NCI-H1694 treated with DMSO at 0.1 percent for 48 hours (cell line): ENCODE measurements at places on chromosomes 11 and 22.

- DNase-seq = no peak
Measured at GRCh38 chr11:50174975-50175374, 142.3 kb downstream of the OR4C45 start.

DNA sequence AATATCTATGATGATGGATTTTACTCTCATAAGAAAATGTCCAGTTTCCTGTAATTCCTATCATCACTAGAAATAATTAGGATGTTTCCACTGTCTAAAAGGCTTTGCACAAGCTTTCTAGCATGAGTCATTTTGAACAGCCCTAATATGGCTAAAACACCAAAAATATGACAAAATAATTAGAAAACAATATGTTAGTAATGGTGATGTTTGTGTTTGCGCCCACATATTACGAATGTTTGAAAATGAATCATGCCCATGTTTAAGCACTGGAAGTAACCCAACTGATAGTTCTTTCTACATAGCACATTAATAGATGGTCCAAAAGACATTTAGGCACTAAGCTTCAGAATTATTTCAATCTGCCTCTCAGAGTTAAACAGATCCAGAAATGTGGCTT lies 96.0 kb downstream of the TRPC6 start:
- no peak for DNase-seq

DNA sequence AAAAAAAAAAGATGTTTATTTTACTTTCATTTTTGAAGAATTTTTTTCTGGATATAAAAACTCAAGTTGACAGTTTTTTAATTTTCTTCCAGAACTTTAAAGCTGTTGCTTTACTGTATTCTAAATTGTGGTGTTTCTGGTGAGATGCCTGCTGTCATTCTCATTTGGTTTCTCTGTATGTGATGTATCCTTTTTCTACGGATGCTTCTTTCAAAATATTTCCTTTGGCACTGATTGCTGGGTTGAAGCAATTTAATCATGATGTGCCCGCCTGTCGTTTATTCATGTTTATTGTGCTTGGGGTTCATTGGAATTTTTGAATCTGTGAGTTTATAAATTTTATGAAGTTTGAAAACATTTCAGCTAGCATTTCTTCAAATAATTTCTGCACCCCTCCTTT lies 29.4 kb upstream of the CTSD start:
- DNase-seq = no peak

GRCh38 chr11:121105481-121106195 lies 4.6 kb downstream of the TECTA start:
- DNase-seq = no peak

DNA sequence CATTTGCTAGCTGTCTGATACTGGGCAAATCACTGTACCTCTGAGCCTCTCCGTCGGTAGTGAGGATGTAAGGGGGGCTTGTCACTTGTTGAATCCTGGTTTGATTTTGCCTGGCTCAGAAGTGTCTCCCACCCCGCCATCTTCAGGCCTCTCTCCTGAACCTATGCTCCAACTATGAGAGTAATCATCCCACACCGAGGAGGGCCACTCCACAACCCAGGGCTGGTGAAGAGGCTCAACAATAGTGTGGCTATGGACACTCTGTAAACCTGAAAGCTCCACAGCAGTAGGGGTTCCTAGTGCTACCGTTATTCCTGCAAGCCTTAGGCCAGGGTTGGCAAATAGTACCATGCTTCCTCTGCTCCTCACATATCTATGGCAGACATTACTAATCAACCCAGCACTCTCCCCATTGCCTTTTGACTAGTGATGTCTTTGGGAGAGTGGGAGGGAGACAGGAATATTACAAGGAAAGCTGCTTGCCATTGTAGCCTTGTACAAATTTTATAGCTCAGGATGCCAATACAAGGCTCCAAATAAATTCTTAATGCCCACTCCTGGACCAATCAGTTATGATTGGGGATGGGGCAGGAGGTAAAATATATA lies 134.0 kb upstream of the TEAD1 start:
- DNase-seq = no peak

DNA sequence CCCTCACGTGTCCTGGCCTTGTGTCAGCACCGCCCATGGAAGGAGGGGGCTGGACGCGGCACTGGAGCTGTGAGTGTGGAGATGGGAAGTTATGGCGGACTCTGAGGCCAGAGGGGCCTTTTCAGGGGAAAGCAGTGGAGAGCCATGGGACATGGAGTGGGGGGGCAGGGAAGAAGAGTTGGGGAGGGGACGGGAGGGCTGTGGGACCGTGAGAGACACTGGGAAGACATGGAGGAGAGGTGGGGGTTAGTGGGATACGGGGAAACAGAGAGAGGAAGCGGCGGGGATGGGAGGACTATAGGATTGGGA lies 58.2 kb downstream of the FBXO7 start:
- no peak for DNase-seq

DNA sequence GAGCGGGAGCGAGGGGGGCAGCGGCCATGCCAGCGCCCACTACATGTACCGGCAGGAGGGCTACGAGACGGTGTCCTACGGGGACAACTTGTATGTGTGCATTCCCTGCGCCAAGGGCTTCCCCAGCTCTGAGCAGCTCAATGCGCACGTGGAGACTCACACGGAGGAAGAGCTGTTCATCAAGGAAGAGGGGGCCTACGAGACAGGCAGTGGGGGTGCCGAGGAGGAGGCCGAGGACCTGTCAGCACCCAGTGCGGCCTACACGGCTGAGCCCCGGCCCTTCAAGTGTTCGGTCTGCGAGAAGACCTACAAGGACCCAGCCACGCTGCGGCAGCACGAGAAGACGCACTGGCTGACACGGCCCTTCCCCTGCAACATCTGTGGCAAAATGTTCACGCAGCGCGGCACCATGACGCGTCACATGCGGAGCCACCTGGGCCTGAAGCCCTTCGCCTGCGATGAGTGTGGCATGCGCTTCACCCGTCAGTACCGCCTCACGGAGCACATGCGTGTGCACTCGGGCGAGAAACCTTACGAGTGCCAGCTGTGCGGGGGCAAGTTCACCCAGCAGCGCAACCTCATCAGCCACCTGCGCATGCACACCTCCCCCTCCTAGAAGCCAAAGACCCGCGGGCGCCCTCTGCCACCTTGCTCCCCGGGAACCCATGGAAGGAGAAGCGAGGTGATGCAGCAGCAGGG lies 20.9 kb upstream of the TMEM191C start:
- DNase-seq = no peak

GRCh38 chr11:27209562-27210005 lies 153.4 kb downstream of the CCDC34 start:
- peak; percentile 16 for DNase-seq

GRCh38 chr11:6900327-6900999 lies 8.2 kb upstream of the OR2D2 start:
- no peak for DNase-seq

DNA sequence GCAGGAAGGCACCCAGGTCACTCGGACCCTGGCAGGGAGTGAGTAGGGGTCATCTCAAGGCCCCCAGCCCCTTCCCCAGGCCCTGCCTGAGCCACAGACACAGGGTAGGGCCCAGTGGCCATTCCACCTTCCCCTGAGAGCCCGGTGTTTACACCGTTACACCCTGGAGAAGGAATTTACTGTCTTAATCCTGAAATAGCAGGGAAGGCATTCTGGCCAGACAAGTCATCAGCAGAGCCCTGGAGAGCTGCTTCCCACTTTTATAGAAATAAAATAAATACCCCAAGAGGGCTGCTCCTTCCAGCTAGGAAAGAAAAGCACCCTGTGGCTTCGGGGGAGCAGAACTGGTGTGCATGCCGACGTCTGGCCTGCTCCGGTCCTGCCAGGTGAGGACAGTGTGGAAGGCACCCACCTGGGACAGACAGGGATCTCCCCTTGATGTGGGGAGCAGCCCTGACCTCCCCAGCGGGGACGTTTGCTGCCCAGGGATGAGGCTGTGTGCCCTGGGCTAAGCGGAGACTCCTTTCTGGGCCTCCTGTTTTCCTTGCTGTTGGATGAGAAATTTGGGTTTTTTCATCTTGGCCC lies 180.0 kb downstream of the MN1 start:
- DNase-seq = no peak

DNA sequence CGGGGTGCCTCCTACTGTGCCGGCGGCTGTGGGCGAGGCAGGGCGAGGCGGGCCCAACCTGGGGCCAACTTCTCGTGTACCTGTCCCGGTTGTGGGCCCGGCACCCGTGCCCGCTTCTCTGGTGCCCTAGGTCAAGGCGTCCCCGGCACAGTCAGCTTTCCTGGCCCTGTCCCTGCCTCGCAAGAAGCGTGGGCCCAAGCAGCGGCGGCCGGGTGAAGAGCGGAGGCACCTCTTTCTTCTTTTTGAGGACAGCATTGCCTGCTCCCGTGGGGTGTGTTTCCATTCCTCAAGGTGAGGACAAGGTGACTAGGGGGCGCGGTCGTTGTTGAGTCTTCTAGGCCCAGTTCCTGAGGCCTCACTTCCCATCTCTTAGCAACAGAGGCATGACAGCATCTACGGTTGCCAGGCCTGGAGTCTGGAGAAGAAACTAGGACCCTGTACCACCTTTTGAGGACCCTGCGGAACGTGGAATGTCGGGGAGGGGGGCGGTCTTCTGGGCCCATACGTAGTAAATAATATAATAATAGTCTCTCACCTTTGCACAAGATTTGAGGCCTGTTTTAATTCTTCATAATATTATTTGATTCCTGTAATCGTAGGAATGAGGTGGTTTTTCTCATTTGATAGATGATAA lies 418 bp downstream of the ACO2 start:
- no peak for DNase-seq

DNA sequence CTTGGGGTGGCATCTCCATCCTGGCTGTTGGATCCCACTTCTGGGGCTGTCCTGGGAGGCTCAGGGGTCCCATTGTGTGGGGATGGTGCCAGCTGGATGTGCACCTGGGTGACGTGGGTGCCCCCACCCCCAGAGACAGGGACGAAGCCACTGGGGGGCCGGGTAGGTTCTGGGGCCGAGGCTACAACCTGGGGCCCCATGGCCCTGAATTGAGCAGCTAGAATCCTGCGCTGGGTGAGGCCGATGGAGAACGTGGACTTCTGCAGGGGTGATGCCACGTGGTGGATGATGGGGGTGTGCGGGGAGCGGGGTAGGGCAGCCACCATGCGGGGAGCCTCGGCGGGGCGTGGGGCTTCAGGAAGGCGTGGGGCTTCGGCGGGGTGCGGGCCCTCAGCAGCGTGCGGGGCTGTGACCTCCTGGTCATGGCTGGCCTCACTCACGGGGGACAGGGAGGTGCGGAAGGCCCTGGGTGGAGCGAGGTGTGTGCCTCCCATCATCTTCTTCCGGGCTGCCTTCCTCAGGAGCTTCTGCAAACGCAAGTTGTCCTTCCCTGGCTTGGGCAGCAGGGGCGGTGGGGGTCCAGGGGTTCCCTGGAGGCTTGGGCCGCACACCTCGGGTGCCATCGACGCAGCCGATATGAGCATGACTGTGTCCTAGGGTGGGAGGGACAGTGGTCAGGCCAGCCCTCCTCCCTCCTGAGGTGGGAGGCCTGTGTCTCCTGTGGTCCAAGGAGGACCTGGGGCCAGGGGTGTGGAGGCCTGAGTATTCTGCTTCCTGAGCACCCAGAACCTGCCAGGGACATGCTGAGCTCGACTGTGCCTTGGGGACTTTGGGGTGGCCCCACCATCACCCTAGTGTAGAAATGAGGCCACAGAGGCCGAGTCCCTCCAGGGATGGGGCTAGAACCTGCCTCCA lies 1.5 kb downstream of the PRR33 start:
- DNase-seq = no peak

- no peak for DNase-seq
Measured at GRCh38 chr11:120603071-120603470, 91.5 kb downstream of the GRIK4 start.
